ENCODE measurements at places on chromosomes 7 and 10.

DNA sequence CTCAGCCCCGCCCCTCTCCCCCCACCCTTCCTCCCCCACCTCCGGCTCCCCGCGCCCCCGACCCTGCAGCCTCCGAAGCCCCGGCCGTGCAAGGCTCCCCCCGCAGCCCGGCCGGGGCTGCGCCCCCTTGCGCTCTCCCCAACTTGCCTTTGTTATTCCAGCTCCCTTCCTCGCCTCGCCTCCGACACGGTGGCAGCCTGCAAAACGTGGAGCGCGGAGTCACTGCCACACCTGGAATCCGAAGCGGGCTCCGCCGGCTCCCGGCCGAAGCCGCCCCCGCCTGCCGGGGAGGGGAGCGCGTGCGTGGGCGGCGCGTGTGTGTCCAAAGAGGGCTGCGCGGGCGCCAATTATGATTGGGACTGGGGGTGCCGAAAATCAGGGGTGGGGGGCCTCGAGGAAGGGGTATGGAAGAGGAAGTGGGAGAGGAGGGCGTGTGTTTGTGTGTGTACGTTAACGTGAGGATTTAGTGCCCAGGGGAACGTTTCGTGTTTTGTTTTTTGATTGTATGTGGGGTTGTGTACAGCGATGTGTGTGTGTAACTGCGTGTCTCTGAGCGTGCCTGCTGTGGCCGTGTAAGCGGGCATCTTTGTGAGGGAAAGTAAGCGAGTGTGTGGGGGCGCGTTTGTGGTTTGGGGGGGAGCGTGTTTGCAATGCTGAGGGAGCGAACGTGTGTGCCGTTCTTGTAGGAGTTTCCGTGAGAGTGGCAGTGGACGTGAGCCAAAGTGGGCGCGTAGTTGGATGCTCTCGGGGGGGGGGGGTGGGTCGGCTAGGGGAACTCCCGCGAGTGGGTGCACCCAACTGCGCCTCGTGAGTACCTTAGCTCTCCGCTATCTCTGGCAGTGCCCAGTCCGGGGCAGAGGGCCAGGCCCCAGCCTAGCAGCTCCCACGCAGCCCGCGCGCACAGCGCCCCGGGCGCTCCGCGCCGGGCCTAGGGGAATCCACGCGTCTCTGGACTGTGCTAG, 1.2 kb upstream of the ZMIZ1 start:
- DNase-seq = peak; percentile 96

GRCh38 chr7:41416208-41416595, 286.7 kb downstream of the INHBA start:
- DNase-seq = no peak

DNA sequence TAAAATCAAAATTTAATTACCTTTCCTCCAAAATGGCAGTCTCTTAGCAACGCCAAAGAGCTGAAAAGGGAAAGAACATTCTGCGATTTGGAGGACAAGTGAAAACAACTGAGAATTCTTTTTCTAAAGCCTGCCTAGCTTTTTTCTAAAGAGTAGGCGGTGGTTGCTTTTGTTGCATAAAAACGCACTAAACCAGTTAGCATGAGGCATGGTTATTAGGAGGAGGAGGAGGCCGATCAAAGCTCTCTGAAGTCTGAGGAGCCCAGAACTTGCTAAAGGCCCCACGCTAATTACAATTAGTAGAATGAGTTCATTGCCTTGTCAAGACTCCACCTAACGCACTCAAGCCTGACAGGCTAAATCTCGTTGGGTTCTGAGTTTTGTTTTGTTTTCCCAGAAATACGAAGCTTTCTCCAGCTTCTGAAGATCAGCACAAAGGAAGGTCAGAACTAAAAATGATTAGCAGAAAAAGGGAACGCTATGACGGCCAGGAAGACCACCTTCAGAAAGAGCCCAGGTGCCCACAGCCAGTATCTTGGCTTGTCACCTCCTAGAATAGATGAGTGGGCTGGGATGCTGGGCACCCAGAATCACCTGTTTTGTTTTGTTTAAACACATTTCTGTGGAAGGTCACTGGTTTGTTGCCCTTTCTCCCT, 72.0 kb downstream of the FGFR2 start:
- no peak for DNase-seq

- DNase-seq = no peak
Observed at GRCh38 chr10:11328264-11329061, 283.0 kb downstream of the USP6NL start.

DNA sequence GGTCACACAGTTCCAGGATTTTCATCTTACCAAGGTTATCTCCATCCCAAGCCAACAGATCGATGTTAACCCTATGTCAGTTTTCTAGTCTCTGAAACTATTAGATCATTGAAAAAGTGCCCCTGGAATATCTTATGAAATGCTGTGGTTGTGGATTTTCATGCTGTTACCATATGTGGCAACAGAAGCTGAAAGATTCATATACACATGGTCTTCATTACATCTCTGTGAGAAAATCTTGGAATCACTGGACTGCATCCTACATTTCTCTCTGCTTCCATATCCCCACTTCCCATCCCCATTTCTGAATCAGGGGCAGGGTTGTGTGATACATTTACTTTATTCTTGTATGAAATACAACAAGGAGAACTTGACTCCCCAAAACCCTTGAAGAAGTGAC, 146.1 kb downstream of the SLC16A9 start:
- no peak for DNase-seq

GRCh38 chr7:150322114-150322832, 882 bp upstream of the LRRC61 start:
- DNase-seq = no peak

Data from nephron progenitor cell (in vitro differentiated cells).